ENCODE measurements at places on chromosomes 16 and 17.

DNA sequence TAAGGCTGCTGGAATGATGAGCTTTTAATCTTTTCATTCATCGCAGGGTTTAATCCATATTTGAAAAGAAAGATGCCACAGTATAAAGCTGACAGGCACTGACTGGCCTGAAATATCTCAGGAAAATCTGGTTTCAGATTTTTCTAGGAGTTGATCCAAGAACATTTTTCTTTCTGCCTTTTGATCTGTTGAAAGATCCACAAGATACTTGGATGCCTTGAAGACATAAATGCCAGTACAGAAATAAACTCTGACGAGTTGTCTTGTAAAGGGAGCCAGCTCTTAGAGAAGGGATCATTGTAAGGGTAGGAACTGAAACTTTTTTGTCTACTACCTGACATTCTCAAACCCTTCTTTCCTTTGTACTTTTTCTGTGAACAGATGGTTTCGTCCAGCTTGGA, 25.4 kb upstream of the KRT20 start:
- DNase-seq = no peak

DNA sequence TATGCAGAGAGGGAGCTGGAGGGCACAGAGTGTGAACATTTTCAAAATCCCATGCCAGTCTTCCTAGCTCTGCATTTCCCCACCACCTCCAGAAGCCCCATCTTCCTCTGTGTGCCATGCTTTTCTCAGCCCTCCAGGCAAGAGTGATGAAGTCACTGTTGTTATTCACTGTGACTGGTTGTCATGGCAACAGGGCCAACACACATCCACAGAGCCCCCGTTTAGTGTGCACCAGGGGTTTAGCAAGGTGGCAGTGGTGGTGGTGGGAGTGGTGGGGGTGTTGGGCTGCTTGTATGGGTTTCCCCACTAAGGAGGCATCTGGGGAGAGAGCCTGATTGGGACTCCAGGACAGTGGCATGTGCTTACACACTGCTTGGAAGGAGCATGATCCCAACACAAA, 309.9 kb upstream of the ASIC2 start:
- no peak for DNase-seq

DNA sequence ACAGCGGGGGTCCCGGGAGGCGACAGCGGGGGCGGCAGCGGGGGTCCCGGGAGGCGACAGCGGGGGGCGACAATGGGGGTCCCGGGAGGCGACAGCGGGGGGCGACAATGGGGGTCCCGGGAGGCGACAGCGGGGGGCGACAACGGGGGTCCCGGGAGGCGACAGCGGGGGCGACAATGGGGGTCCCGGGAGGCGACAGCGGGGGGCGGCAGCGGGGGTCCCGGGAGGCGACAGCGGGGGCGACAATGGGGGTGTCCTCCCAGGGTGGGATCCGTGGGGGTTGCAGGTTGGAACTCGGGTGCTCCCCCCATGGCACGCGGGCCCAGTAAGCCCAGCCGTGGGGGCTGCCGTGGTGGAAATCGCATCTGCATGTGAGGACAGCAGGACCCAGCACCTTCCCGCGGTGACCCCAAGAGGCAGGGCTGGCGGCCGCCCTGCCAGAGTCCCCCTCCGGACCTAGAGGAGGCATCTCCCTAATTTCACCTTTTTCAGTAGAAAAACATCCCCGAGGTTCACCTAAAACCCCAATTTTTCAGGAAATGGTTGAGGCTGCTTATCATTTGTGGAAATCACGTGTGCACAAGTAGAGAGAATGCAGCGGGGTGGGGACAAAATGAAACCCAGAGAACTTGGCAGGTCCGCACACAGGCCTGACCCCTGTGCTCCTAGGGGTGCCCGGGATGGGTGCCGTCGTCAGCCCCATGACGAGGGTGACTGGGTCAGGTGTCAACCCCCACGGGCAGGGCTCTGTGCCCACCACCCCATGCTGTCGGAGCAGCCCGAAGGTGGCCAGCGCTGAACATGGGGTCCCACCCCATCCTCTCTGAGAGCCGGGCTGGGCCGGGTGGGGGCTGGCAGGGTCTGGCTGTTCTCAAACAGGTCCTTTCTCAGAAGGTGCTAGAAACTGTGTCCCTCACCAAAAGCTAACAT, 10.5 kb upstream of the METRNL start:
- DNase-seq = no peak

- peak; percentile 67 for DNase-seq
Measured at GRCh38 chr17:61389670-61390478, 9.8 kb upstream of the TBX2 start.

- no peak for DNase-seq
Measured at GRCh38 chr17:66398059-66398458, 95.6 kb downstream of the PRKCA start.

DNA sequence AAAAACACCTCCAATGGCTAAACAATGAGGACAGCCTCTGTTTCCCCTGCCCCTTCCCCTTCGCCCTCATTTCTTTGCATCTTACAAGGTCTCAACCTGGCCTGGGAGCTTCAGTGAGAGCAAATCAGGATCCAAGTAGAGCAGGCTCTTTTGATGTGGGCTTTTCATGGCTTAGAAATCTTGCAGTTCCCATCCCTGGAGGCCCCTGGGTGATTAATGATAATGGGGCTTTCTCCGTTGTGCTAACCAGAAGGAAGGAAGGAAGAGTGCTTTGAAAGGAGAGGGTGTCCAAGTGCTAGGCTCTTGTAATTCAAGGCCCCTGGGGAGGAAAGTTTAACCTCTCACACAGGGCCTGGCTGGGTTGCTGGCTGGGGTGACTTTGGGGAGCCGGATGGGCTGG, 18.5 kb upstream of the IRX3 start:
- DNase-seq = no peak

DNA sequence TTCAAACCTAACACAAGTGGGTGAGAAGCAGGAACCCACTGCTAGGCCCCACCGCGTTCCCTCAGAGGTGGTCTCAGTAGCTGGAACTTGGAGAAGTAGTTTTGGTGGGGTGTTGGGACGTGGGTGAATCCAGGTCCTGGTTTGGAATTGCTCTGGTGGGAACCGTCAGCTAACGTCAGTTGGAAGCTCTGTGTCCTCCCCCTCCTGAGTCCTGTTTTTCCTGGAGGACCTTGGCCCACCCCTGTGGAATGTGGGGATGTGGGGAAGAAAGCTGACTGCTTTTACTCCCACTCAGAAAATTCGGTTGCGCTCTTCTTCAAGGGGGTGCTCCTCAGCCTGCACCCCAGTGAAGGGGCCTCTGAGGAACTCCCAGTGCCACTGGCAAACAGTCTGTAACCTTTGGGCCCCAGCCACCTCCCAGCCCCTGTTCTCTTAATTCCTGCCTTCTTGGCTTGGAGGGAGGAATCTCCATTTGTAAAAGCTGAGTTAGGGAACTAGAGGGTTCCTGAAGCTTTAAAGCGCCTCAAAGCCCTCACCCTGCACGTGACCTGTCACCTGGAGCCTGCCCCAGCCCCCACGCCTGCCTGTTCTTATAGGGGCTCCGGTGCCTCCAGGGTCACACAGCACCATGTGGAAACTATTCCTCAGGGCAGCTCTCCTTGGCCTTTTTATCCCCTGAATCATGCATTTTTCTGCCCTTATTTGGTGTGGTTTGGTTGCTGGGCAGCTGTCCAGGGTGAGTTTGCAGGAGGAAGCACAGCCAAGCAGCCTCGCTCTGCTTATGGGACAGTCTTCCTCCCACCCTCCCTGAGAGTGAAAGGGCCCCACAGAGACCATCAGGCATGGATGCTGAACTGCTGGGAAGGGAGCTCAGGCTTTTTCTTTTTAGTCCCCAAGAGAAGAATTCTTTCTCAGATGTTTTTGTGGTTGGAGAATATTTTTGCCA, 16.2 kb upstream of the NAGLU start:
- DNase-seq = no peak

GRCh38 chr16:71781741-71782140, 26.9 kb downstream of the AP1G1 start:
- no peak for DNase-seq

GRCh38 chr17:67993153-67993997, 2.9 kb downstream of the C17orf58 start:
- DNase-seq = peak; percentile 86

DNA sequence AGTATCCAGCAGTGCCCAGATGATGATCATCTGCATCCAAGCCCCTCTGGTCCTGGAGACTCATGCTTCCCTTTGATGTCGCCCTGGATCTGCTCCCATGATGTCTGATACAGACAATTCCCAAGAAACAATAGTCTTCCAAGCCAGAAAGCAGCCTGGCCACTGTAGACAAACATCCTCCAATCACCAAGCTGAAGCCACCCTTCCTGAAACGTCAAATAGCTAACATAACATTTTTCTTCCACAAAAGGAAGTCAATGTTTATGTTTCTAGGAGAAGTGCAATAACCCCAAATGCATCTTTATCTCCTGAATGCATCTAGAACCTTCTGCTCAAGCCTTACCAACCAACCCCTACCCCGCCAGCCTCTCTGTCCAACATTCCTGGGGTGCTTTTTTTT, 1.2 kb upstream of the DPEP2 start:
- DNase-seq = no peak

DNA sequence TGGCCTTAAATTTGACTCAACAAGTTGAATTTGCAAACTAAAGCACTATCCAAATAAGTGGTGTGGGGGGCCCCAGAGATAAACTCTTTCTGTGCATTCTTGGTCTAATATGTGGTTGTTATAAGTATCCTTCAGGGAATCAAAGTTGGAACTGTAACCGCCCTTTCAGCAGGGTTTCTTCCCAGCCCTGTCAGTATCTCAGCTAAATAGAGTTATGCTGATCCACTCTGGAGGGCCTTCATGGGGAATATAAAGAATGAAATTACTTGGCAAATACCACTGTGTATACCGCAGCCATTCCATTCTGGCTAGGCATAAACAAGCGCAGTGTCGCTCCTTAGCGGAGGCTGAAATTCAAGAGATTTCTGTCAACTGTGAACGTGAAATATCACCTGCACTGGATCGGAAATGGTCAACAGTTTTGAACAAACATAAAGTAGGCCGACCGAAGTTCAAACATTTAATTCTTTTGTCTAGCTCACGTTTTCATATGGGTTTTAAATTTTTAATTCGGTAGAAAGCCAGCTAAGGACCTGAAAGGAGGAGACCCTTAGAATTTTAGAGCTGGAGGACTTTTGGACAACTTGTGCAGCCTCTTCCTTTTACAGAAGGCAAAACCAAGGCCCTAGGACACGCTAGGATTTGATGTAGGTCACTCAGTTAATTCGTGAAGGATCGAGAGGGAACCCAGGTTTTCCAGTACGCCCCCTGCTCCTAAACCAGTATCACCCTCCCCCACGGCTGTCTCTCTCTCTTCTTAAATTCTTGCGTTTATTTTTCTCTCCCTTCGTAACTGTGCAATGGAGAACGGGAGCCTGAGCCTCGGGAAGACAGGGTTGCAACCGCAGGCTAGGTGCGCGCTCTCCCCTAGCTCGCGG, 74.7 kb downstream of the CHD9 start:
- DNase-seq = no peak

GRCh38 chr17:60167065-60167741, 17.4 kb downstream of the CA4 start:
- no peak for DNase-seq

- DNase-seq = no peak
Measured at GRCh38 chr16:17541324-17541723, 70.6 kb upstream of the XYLT1 start.
